RPMI7951 (cell line): ENCODE measurements at places on chromosomes 2 and 18. TPM values are rescaled to one million over a fixed set of nuclear protein-coding genes. Genes with fewer than 3 reads are reported as not detected.

The MBOAT2 gene
- total RNA-seq, result 33.9 and 41.1 TPM in 2 replicates

The DSG3 gene
- total RNA-seq, result not detected in 2 replicates

DNA sequence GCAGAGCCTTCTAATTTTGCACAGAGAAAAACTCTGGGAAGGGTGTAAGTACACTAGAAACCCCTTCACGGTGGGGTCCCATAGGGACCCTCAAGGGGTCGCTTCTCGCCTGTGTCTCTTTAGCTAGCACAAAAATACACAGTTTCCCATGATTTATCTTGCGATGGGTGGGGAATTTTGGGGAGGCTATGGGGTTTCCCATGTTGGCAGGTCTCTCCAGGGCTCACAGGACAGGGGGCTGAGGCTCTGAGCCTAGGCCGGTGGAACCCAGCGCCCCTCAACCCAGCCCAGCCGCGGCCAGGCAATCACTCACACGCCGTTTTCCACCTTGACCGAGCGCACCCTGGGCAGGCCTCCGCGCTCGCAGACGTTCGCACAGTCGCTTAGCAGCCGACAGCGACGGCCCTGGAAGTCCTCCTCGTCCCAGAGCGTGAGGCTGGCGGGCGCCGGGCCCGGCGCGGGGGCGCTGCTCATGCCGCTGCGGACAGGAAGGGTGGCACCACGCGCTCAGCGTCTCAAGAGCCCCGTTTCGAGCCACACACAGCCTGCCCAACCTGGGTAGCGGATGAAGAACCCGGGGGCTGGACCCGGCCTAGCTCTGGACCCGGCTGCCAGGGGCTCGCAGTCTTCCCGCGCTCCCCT lies 398 bp downstream of the CRYBA2 start:
- peak; percentile 16 for DNase-seq

GRCh38 chr2:7210712-7211111 lies 293.5 kb downstream of the RNF144A start:
- DNase-seq, result peak; percentile 8

DNA sequence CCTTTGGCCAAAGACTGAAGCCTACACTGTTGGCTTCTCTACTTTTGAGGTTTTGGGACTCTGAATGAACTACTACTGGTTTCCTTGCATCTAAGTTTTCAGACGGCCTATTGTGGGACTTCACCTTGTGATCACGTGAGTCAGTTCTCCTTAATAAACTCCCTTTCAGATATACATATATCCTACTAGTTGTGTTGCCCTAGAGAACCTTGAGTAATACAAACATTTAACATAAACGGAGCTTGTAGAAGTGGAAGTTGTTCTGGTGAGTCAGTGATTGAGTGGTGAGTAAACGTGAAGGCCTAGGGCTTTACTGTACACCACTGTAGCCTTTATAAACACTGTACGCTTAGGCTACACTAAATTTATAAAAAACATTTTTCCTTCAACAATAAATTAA lies 107.2 kb upstream of the CDH2 start:
- peak; percentile 50 for DNase-seq

- DNase-seq, result peak; percentile 51
Measured at GRCh38 chr2:39743269-39743776, 35.7 kb downstream of the THUMPD2 start.

DNA sequence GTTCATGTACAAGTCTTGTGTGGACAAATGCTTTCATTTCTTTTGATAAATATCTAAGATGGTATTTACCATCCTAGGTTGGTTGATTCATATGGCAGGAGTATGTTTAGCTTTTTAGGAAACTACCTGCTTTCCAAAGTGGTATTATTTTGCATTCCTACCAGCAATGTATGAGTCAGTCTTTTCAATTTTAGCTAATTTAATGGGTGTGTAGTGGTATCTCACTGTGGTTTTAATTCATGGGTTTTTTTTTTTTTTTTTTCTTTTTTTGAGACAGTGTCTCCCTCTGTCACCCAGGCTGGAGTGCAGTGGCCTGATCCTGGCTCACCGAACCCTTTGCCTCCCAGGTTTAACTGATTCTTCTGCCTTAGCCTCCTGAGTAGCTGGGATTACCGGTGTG lies 4.2 kb downstream of the ZNF512 start:
- DNase-seq, result no peak

DNA sequence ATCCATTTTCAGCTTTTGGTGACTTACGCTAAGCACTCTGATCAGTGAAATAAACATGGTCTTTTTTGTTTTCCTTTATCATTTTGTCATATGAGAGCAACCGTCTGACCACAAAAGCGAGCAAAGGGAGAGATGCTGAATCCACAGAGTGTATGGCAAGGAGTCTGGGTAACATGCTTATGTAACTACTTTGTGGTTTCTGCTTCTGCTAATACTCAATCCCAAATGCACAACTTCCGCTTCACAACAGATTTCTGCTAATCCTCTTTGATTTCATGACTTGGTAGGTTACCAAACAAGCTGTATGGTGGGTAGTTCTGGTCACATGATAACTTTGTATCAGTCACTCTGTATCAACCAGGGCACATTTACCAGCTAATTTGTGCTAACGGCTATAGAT lies 908.4 kb upstream of the CRIM1 start:
- no peak for DNase-seq

DNA sequence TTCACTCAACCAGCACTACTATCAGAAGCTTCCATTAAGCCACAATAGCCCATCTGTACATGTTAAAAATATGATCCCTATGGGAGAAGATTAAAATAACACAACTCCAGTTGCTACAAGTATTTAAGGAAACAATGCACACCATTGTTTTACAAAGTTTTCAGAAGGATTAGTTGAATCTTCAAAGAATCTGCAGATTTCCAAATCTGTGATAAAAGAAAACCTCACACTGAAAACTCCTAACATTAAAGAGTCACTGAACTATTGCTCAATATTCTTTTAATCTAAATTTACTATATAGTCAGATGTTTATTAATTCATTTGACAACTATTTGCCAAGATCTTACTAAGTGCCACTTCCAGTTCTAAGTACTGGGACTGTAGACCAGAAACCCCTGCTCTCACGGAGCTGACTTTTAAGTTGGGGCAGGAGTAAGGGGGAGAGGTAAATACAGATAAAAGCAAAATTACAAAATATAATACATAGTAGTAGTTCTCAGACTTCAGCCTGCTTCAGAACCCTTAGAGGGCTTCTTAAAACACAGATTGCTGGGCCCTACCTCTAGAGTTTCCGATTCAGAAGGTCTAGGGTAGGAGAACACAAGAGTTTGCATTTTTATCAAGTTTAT lies 94.4 kb downstream of the STK39 start:
- no peak for DNase-seq

- peak; percentile 98 for DNase-seq
Measured at GRCh38 chr2:234996069-234996940, 44.5 kb downstream of the SH3BP4 start.

DNA sequence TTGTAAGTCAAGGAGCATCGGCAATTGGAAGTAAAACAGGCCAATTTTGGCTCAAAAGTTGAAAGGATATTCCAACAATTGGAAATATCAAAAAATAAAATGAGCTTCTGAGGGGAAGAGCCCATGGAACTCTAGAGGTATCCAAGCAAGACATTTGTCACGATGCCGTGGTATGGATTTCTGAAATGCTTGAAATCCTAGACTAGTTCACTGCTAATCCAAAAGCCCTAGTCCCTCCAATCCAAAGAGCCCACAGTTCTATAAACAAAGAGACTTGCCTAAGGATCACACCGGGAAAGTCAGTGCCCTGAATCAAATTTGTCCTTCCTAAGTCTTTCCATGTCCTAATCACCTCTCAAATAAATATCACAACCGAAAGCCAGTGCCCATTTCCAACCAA lies 85.1 kb downstream of the CLHC1 start:
- DNase-seq, result no peak

- DNase-seq, result no peak
Measured at GRCh38 chr2:3679180-3679579, 21.2 kb downstream of the ALLC start.

DNA sequence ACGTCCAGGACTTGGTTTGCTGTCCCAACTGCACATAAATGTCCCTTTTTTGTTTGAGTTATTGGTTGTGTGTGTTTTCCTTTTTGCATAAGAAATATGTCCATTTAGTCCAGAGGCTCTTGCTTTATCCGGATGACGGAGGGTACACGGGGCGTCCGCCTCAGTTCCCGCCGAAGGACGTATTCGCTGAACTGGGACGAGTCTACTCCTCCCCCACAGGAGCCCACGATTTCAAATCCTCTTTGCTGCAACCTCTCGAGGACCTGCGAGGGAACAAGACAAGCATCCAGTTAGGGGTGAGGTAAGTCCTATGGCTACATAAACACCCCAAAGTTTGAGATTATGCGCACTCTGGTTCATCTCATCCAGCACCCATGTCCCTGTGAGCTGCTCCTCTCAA lies 92.7 kb downstream of the KCTD1 start:
- DNase-seq, result no peak

GRCh38 chr2:129709956-129710598 lies 269.4 kb upstream of the RAB6C start:
- DNase-seq, result no peak
